Stimulated activated CD8-positive, alpha-beta memory T cell treated with anti-CD3 and anti-CD28 coated beads, Interleukin-4, amount 100 ng/mL, for 48 hours (primary cell): ENCODE measurements at places on chromosomes 13 and 19.
A peak's percentile ranks its signal among the peaks of the same experiment; 100 is the strongest.

- no peak for DNase-seq
These were observed 87.8 kb downstream of the ANKRD10 start for GRCh38 chr13:110826861-110827672.

- DNase-seq, result peak; percentile 31
These were observed 5.7 kb upstream of the FBXO27 start for GRCh38 chr19:39038098-39038497.

DNA sequence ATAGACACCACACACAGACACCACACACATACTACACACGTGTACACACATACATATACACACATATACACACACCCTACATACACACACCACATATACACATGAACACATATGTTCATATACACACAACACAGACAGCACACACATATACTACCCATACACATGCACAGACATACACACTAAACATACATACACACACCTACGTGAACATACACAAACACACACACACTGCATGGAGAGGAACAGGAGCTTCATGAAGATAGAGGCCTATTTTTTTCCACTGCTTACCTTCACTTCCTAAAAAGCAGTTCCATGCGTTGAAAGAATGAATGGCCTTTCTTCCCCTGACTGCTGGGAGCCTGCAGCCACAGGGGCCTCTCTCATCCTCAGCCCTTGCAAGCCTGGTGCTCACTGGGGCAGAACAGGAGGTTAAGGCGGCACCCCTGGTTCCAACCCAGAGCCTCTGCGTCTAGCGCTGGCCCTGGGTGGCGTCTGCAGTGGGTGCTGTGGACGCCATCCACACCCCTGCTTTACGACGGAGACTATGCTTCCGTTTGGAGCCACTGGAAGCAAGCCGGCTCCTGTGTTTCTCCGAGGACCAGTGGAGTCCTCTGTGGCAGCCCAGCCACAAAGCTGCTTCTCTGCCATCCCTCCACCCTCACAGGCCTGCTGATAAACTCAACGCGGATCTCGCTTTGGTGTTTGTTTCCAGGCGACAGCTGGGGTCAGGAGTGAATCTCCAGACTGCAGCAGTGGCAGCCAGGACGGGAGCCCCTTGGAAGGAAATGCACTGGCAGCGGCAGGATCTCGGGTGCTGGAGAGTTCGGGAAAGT lies 1.9 kb upstream of the RASA3 start:
- DNase-seq, result peak; percentile 32

GRCh38 chr13:27583645-27584044 lies 36.7 kb downstream of the LNX2 start:
- no peak for DNase-seq

GRCh38 chr13:33953781-33954180 lies 135.8 kb downstream of the RFC3 start:
- no peak for DNase-seq

- DNase-seq, result no peak
These were observed 325.8 kb downstream of the LMO7 start for GRCh38 chr13:75961911-75962310.

GRCh38 chr19:50427997-50428425 lies 4.7 kb upstream of the MYBPC2 start:
- DNase-seq, result no peak

GRCh38 chr19:46033401-46033800 lies 7.4 kb downstream of the IGFL4 start:
- no peak for DNase-seq

DNA sequence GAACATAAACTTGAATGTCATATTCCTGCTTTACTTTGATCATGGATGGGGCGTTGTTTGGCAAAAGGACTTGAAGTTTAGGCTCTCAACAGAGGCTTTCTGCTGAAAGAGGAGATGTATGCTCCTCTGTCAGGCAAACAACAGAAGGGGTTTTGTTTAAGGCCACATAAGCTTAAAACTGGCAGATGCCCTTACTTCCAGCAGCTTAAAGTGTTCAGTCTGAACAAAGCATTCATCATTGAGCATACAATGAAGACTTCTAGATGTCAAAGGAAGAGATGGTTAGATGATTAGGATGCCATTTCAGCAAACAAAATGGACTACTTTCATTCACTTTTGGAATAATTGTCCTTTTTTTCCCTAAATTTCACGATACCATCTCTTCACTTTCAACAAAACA lies 484.5 kb downstream of the SLITRK6 start:
- DNase-seq, result no peak

DNA sequence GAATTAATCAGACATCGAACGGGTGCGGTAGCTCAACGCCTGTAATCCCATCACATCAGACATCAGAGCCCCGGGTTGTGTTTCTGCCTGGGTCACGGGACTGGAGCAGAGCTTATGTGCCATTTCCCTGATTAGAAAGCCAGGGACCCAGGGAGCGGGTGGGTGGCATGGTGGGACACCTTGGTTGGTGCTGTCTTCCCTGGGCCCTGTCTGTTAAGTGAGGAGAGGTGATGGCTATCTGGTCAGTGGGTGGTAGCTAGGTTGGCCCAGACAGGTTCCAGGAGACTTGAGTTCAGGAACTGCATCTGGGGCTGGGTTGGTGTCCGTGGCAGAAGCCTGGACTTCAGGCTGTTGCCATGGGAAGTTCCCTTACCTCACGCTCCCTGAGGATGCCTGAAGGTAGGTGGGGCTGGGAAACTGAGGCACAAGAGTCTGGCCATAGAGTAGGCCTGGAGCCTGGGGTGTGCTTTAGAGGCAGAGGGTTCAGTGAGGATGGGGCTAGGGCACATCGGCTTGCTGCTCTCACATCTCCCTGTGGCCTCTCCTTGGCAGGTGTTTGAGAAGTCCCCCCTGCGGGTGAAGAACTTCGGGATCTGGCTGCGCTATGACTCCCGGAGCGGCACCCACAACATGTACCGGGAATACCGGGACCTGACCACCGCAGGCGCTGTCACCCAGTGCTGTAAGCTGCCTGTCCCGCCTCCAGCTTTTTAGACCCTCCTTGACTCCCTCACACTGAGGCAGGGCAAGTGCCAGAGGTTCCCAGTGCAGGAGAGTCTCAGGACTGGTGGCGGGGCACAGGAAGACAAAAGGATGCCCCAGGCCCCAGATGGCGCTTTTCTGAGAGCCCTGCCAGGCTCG lies 2.1 kb downstream of the RPL18A start:
- no peak for DNase-seq

DNA sequence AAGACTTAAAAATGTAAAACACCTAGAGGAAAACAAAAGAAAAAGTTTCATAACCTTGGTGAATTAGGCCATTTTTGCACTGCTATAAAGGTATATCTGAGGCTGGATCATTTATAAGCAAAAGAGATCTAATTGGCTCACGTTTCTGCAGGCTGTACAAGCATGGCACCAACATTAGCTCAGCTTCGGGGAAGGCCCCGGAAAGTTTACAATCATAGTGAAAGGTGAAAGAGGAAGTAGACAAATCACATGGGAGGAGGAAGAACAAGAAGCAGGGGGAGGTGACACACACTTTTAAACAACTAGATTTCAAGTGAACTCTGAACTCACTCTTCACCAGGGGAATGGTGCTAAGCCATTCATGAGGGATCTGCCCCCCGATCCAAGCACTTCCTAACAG lies 1358.5 kb upstream of the PCDH9 start:
- no peak for DNase-seq

DNA sequence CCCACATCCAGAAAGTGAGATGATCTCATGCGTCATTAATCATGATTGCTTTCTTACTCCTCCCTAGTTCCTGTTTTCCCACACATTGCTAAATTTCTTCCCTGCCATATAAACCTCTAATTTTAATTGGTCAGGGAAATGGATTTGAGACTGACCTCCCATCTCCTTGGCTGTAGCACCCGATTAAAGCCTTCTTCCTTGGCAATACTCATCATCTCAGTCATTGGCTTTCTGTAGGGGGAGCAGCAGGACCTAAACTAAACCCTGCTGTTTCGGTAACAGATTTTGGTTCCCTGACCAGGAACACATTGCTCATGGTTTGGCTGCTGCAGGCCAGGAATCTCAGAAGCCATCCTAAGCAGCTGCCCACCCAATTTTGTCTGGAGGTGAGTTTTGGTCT lies 61.7 kb downstream of the SPRYD7 start:
- DNase-seq, result no peak

- DNase-seq, result peak; percentile 26
These were observed 1.4 kb downstream of the PEG3 start for GRCh38 chr19:56838909-56839651.

DNA sequence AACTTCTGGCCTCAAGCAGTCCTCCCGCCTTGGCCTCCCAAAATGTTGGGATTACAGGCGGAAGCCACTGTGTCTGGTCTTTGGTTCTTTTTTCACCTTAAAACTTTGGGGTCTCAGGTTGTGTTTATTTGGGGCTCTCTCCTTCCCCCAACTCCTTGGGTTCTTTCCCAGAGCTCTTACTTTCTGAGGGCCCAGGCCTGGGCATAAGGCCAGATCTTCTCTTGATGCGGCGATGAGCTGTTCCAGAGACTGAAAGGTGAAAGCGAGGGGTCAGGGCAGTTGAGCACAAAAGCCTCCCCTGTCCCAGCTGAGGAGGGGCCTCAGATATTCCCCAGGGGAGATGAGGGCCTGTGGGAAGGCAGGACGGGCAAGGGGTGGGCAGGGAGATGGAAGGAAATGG lies 7.1 kb downstream of the POLR1G start:
- DNase-seq, result no peak

GRCh38 chr19:41192574-41193429 lies at the start of gene CYP2S1:
Gene CYP2S1, plus strand, starts transcription at chr19:41193219. Its CDS starts 46 bp downstream, at chr19:41193265.
- peak; percentile 37 for DNase-seq

- DNase-seq, result peak; percentile 67
These were observed 17.8 kb downstream of the SPC24 start for GRCh38 chr19:11137542-11138384.

- DNase-seq, result no peak
These were observed 122.5 kb downstream of the STK24 start for GRCh38 chr13:98454389-98454881.
